T-helper 1 cell (primary cell): ENCODE measurements at places on chromosomes 2 and 18.

DNA sequence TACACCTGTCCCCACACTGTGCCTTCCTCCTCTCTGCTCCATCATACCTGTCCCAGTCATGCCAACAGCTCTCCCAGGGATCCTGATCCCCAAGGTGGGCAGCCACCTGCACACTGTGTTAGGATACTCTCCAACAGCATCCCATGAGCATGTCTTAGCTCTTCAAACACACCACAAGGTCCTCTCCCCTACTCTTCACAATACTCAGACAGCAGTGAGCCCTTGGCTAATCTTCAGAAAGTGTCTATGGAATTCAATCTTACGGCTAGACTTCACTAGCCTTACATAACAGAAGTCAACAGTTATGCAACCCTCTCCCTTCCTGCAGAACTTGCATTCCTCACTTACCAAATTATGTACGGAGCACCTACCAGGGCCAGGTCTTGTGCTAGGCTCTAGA, 79.9 kb downstream of the MYO5B start:
- no peak for DNase-seq

GRCh38 chr2:1153920-1154319, 203.3 kb downstream of the SNTG2 start:
- DNase-seq = no peak

- DNase-seq = no peak
These were observed 66.3 kb downstream of the POLR1A start for GRCh38 chr2:86039178-86039962.

GRCh38 chr2:27118525-27119329, at the start of gene CGREF1:
CGREF1 (minus strand) TSS chr2:27119128; CDS start chr2:27104366, 14,762 bp downstream.
- no peak for DNase-seq

- DNase-seq = no peak
These were observed 58.4 kb downstream of the ZFP36L2 start for GRCh38 chr2:43168016-43168369.
